Muscle of leg (tissue), 16 donors: ENCODE measurements at places on chromosomes 12 and 14. TPM values are rescaled to one million over a fixed set of nuclear protein-coding genes. Genes with fewer than 3 reads are reported as not detected.
A peak's percentile ranks its signal among the peaks of the same experiment; 100 is the strongest.

Gene CATSPERB
- total RNA-seq = 0.80 TPM

- H3K4me1 ChIP-seq = no peaks in the 10 kb centered on the region
- H3K4me3 ChIP-seq = no peak overlapping the region
- no peak overlapping the region for H3K27ac ChIP-seq
- H3K27me3 ChIP-seq = no peaks in the 10 kb centered on the region
- DNase-seq = no peak
Measured at GRCh38 chr12:72612171-72612570, 340.0 kb downstream of the TRHDE start.

GRCh38 chr12:58656254-58657009 is 263.9 kb downstream of the LRIG3 start:
- H3K36me3 ChIP-seq = no peaks in the 10 kb centered on the region
- H3K27ac ChIP-seq = no peak overlapping the region
- no peak overlapping the region for H3K4me3 ChIP-seq
- DNase-seq = no peak
- H3K4me1 ChIP-seq = no peaks in the 10 kb centered on the region

DNA sequence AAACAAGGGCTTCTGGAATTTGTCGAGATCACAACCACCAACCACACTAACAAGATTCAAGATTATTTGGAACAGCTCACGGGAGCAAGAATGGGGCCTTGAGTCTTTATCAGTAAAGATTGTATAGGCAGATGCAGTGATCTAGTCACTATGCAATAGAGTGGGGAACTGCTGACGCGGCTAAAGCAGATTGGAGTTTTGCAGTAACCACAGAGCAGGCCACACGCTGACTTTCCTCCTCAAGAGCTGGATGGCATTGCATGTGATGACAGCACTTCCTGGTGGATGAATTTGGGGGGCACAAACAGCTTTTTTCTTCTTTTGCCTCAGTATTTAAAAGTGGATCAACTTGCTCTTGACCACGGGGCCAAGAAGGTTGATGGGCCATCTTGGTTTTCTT is 46.0 kb downstream of the KCNK13 start:
- DNase-seq = peak; percentile 8
- H3K27me3 ChIP-seq = no peaks in the 10 kb centered on the region
- no peaks in the 10 kb centered on the region for H3K4me1 ChIP-seq

GRCh38 chr12:91636721-91637120 is 454.1 kb upstream of the DCN start:
- H3K4me1 ChIP-seq = no peaks in the 10 kb centered on the region
- no peaks in the 10 kb centered on the region for H3K36me3 ChIP-seq
- H3K27ac ChIP-seq = no peak overlapping the region
- no peak overlapping the region for H3K4me3 ChIP-seq
- no peaks in the 10 kb centered on the region for H3K27me3 ChIP-seq
- no peak for DNase-seq

- H3K4me3 ChIP-seq = no peak overlapping the region
- no peaks in the 10 kb centered on the region for H3K36me3 ChIP-seq
- DNase-seq = no peak
- H3K4me1 ChIP-seq = no peaks in the 10 kb centered on the region
Measured at GRCh38 chr14:30299915-30300314, 259.0 kb upstream of the G2E3 start.
